ENCODE measurements at places on chromosomes 5 and 9. TPM values are rescaled to one million over a fixed set of nuclear protein-coding genes. Genes with fewer than 3 reads are reported as not detected.

The TIMD4 gene
- polyA plus RNA-seq, result not detected

DNA sequence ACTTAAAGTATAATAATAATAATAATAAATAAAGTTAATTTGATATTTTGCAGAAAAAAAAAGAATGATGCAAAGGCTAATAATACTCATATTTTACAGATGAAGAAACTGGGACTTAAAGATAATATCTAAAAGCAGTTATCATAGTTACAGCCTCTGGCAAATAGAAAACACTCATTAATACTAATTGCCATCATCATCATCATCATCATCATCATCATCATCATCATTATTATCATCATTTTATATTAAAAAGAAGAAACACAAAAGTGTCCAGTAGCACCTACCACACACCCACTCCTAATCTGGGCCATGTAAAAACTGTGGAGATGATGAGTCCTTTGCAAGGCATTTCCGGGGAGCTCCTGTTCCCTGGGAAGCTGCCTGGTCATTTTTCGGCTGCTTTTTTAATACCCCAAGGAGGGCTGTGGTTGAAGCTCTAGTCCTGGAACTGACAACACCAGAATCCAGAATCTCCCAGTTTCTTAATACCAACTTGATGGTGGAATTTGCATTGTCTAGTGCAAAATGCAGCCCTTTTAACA is 70.8 kb downstream of the HTR4 start:
- no peaks in the 10 kb centered on the region for H3K4me1 ChIP-seq
- no peak overlapping the region for H3K27ac ChIP-seq
- no peak overlapping the region for H3K4me3 ChIP-seq
- DNase-seq, result no peak
- no peaks in the 10 kb centered on the region for H3K36me3 ChIP-seq

The JAKMIP2 gene
- polyA plus RNA-seq, result 1.5 TPM

The PCDHB9 gene
- polyA plus RNA-seq, result not detected
